ENCODE measurements at places on chromosomes 7 and 10. TPM values are rescaled to one million over a fixed set of nuclear protein-coding genes. Genes with fewer than 3 reads are reported as not detected.

KIN gene
- total RNA-seq = 9.5 TPM

NEUROG3 gene
- total RNA-seq = not detected

RSU1 gene
- total RNA-seq = 63.6 TPM

FAM25C gene
- not detected for total RNA-seq

TCTN3 gene
- 21.4 TPM for total RNA-seq

ASB15 gene
- not detected for total RNA-seq

Data from breast epithelium (tissue), 4 donors.